ENCODE measurements at places on chromosomes 6 and 20.

GRCh38 chr6:136158387-136158821, 91.7 kb downstream of the MTFR2 start:
- DNase-seq: no peak

DNA sequence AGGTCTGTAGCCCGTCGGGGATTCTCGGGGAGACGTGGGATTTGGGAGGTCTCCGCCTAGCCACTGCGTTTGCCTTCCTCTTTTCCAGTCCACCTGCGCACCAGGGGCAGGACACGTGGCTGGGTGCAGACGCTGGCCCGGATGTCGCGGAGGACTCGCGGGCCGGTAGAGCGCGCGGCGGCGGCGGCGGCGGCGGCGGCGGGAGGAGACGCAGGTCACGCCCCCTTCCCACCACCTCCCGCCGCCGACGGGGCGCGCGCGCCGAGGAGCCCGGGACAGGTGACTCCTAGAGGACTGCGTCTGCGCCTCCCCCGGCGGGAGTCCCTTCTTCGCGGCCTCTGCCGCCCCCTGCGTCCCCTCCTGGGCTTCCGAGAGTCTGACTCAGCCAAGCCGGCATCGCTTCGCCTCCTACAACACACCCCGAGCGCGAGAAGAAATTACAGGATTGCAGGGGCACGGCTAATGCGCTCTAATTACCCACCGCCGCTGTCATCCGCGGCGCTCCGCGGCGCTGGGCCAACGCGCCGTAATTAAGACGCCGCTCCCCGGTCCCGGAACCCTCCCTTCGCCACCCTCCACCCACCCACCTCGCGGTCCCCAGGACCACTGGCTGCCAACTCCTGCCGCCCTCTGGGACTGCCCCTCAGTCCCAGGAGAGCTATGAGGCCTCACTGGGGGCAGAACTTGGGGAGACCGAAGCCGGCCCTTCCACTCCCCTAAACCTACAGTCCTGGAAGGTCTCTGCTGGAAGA, 124.5 kb downstream of the MRPL14 start:
- no peak for DNase-seq

- no peak for DNase-seq
Measured at GRCh38 chr6:163782436-163783003, 368.0 kb downstream of the QKI start.

- no peak for DNase-seq
Measured at GRCh38 chr6:154752022-154752421, 18.8 kb downstream of the SCAF8 start.

DNA sequence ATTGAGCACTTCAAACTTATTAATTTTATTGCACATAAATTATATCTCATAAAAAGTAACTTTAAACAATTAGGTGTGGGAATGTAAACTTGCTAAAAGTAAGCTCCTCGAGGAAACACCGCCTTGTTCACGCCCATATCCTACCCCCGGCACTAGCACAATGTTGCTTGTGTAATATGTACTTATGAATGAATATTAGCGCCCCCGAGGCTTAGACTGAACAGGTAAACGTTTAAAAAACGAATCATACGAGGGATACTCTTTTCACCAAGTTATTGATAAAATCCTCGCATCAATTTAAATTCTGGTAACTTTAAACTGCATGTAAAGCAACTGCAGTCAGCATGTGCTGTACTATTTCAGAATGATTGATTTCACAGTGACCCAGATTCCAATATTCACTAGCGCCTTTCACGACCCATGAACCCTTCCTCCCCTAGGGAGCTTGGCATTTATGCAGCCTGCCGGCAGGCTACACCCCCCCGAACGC, 637 bp downstream of the TFB1M start:
- no peak for DNase-seq

- no peak for DNase-seq
Measured at GRCh38 chr6:47197682-47198640, 111.7 kb downstream of the TNFRSF21 start.

DNA sequence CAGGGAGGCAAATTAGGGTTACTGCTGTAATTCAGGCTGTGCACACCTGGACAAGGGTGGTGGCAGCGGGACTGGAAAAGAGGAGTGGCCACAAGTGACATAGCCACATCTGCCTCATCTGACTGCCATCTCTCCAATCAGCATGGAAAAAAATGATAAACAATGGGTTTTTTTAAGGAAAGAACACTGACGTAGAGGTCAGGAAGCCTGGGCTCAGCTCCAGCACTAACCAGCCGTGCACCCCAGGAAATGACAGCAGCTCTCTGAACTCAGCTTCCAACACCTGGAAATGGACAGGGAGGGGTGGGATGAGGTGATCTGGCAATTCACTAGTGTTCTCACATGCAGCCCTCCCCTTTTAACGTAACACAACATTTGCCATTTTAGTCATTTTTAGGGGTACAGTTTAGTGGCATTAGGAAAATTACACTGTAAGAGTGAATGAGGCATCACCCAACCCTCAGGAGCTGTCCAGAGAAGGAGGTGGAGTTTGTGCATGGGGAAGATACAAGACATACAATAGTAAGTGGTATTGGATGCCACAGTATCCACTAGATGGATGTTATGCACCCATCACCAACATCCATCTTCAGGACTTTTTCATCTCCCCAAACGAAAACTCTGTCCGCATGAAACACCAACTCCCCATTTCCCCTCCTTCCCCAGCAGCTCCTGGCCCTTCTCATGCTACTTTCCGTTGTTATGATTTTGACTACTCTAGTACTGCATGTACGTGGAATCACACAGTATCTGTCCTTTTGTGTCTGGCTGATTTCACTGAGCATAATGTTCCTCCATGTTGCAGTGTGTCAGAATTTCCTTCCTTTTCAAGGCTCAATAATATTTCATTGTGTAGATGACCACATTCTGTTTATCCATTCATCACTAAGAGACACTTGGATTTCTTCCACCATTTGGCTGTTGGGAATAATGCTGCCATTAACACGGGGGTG, 215.5 kb upstream of the ECI2 start:
- DNase-seq: no peak

- no peak for DNase-seq
Measured at GRCh38 chr6:161546632-161547031, 272.8 kb upstream of the AGPAT4 start.

DNA sequence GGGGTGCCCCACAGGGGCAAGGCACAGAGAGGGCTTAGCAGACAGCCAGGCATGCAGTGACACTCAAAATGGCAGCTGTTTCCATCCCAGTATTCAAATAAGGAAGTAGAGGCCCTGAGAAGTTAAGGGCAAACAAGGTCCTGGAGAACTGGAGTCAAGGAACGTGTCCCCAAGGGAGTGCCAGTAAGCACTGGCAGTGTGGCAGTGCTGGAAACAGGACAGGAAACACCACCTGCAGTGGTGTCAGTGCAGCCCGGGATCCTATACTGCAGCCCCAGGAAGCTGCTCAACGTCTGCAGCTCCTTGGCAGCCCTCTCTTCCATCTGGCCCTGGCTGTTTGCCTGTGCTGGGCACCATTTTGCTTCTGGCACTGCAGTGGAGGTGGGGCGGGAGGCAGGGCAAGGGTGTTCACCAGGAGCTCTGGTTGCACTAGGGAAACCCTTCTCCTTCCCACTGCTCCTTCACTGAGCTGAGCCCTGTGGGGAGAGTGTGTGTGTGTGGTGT, 56.3 kb downstream of the EDN3 start:
- no peak for DNase-seq

- no peak for DNase-seq
Measured at GRCh38 chr6:162337412-162337811, 390.2 kb downstream of the PRKN start.

DNA sequence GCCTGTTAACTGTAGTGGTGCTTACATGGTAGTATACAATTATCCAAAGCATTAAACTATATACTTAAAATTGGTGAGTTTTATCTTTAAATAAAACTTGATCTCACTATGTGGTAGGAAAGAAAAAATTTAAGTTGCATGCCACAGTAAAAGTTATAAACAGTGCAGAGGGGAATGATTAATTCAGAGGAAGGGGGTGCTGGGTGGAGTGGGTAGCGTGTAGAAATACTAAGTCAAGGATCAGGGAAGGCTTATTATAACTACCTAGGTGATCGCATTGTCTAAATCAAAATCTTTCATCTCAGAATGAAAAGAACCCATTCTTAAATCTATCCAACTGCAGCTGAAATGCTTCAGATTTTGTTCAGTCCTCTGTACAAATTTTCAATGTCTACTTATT, 428.3 kb downstream of the ADGRB3 start:
- DNase-seq: no peak

DNA sequence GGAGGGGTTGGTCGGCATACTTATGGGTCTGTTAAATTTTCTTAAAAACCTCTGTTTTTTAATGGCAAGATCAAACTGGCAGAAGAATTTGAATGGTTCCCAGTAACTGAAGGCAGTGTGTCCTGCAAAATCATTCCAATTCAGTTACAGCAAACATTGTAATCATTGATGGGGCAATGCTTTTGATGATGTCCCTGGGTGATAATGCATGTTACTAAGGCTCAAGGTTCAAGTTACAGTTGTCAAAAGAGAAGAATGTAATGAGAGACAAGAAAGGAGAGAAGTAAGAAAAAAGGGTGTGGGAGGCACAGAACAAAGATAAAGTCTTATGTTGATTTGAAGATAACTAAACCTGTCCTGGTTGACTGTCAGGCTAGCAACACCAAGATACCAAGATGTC, 54.9 kb downstream of the CEP162 start:
- no peak for DNase-seq

GRCh38 chr6:87690441-87690840, 11.6 kb downstream of the AKIRIN2 start:
- no peak for DNase-seq

GRCh38 chr6:108020472-108021116, 53.9 kb downstream of the OSTM1 start:
- DNase-seq: no peak

GRCh38 chr6:98634569-98634968, 199.8 kb upstream of the POU3F2 start:
- no peak for DNase-seq

- DNase-seq: no peak
Measured at GRCh38 chr20:39025883-39026282, 63.7 kb downstream of the DHX35 start.

- no peak for DNase-seq
Measured at GRCh38 chr6:93784794-93785693, 365.7 kb upstream of the EPHA7 start.

GRCh38 chr6:150325066-150325772, 43.6 kb upstream of the IYD start:
- no peak for DNase-seq

DNA sequence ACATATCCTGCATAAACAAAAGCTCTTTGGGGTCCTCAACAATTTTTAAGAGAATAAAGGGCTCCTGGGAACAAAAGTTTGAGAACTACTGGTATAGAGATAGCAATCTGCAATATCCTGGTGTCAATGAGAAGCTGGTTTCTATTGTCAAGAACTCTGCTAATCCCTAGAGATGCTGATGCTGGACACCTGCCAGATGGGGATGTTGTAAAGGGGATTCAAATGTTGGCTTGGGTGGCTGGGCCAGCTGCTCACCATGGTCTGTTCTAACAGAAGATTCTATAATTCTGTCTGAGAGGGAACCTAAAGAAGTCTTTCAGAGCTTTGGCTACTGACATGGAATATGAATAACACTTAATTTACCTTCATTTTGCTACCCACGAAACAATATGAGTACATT, 137.8 kb downstream of the BTBD9 start:
- peak; percentile 69 for DNase-seq

GRCh38 chr6:107532706-107533105, 42.8 kb downstream of the SOBP start:
- DNase-seq: no peak

GRCh38 chr20:57876163-57876562, 166.3 kb upstream of the PMEPA1 start:
- DNase-seq: no peak

DNA sequence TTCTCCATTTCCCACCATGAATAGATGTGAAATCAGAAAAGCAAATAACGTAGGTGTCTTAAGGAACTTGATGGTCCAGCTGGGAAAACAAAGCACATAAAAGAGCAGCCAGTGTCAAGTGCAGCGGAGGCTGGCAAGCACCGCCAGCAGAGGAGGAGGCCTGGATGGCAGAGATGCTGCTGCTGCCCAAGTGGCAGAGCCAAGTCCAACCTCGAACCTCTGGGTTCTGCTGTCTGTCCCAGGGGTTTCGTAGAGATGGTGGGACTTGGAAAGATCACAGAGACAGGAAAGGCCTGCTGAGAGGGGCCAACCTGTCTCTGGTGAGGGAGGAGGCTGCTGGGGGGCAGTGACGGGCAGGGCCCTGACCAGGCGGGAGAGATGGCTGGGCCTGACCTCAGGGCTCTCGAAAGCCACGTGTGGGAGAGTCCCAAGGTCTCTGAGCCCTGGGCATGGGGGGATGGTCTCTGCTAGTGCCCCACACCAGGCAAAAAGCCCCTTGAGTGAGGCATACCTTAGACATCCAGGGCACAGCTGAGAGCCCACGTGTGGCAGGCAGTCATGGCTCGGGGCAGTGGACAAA, 77.3 kb downstream of the TCP11 start:
- no peak for DNase-seq

- DNase-seq: no peak
Measured at GRCh38 chr20:57835588-57836455, 126.0 kb upstream of the PMEPA1 start.
